AG08396 (cell line): ENCODE measurements at places on chromosomes 3 and 15.
A peak's percentile ranks its signal among the peaks of the same experiment; 100 is the strongest.

DNA sequence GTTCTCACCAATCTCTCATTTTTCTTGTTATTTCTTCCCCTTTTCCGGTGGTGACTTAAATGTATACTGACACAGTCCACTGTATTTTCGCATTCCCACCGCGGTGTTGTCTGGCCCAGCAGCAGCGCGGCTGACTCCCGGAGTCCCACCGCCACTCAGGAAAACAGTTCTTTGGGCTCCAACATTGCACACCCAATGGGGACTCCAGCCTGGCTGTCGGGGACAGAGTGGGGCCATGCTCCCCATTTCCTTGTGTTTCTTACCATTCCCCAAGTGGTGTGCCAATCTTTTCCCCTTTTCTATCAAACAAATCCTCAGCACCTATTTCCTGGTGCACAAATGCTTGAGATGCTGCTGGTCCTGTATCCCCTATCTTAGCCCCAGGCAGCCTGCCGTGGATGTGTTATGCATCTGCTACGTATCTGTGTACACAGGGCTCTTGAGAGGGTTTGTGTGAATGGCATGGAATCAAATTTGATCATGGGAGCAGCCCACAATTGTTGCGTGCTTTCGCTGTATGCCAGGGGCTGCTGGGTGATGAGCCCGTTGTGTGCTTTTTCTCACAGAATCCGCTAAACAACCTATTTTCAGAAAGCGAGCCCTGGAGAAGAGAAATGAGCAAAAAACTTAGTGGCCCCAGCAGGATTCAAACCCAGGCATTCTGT lies 219.1 kb upstream of the RGMA start:
- DNase-seq: no peak

GRCh38 chr15:59367022-59367451 lies 5.6 kb downstream of the MYO1E start:
- no peak for DNase-seq

GRCh38 chr3:87082796-87083440 lies 92.0 kb upstream of the VGLL3 start:
- DNase-seq: peak; percentile 37

GRCh38 chr3:140571836-140572235 lies 106.0 kb upstream of the TRIM42 start:
- DNase-seq: no peak

DNA sequence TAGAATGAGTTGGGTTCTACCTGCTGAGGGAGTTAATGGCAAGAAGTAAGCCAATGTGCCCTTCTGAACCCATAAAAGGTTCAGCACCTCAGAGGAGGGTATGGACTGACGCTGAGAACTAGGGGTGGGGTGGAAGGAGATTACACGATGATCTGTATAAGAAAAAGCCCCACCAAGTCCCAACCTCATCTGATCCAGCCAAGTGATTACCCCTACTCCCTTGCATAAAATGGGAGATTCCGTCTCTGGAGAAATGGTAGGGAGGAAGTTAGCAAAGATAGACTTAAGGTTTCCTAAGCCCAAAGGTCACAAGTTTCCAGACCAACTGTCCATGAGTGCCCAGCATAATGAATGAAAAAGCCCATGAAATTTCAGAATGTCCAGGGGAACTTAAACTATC lies 7.1 kb upstream of the DVL3 start:
- no peak for DNase-seq

- DNase-seq: no peak
Observed at GRCh38 chr3:54634122-54634469, 293.8 kb downstream of the LRTM1 start.

- no peak for DNase-seq
Observed at GRCh38 chr3:151796105-151796680, 17.7 kb upstream of the AADAC start.

GRCh38 chr3:49351521-49352011 lies 6.6 kb downstream of the GPX1 start:
- DNase-seq: peak; percentile 78

DNA sequence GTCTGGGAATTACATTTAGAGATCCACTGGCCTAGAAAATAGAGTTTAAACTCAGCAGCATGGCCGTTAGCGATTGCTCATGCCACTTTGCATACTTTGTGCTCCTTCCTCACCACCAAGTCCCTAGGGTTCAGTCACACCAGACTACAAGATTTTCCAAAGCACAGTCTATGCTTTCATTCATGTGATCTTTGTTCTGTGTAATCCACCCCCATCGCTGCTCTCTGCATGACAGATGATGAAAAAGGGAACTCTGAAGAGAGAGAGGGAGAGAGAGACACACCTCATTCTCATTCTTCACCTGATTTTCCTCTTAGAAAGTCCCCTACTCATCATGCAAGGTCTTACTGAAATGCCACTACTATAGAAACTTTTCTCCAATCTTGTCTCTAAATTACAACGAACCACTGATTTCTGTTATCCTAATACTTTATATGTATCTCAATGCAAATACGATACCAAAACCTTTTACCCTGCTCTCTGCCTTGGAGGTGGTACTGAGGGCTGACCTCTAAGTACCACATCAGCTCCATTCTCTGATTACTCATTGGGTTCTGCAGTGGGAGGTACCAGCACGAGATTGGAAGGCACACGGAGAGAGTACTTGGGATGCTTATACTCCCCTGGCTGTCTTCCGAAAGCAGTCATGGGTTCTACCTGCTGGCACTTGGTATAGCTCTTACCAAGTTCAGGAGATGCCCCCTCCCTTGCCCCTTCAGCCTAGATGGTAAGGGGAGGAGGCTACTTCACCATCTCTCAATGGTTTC lies 1.1 kb upstream of the PARP15 start:
- DNase-seq: no peak

GRCh38 chr15:38042707-38043445 lies 108.4 kb downstream of the TMCO5A start:
- no peak for DNase-seq

- DNase-seq: no peak
Observed at GRCh38 chr3:18489939-18490338, 64.8 kb upstream of the SATB1 start.

- no peak for DNase-seq
Observed at GRCh38 chr15:70588613-70589012, 174.7 kb downstream of the UACA start.

DNA sequence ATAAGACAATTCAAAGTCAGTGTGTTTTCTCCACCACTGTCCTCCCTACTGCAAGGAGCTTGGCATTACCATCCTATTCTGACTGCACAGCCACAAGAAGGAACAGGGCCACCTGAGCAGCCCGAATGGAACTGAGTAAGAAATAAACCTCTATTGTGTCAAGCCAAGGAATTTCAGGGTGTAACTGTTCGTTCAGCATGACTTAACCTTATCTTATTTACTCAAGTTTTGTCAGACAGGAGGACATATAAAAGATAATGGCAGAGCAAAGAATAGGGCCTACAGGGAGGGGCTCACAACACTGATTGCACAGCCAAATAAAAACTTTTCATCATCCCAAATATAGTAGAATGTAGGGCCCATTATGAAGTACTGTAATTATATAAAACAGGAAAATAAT lies 236.1 kb downstream of the NEK10 start:
- DNase-seq: no peak

GRCh38 chr15:52329150-52329549 lies 33.5 kb upstream of the MYO5C start:
- no peak for DNase-seq

DNA sequence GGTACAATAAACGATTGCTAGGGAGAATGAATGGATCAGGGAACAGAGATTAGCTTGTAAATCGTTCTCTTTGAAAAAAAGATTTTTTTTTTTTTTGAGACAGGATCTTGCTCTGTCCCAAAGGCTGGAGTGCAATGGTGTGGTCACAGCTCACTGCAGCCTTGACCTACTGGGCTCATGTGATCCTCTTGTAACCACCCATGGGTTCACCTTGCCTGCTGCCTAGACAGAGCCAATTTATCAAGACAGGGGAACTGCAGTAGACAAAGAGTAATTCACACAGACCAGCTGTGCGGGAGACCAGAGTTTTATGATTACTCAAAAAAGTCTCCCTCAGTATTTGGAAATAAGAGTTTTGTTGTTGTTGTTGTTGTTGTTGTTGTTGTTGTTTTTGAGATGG lies 39.6 kb downstream of the METTL6 start:
- DNase-seq: no peak

GRCh38 chr3:18189282-18190050 lies 235.7 kb downstream of the SATB1 start:
- DNase-seq: peak; percentile 3

DNA sequence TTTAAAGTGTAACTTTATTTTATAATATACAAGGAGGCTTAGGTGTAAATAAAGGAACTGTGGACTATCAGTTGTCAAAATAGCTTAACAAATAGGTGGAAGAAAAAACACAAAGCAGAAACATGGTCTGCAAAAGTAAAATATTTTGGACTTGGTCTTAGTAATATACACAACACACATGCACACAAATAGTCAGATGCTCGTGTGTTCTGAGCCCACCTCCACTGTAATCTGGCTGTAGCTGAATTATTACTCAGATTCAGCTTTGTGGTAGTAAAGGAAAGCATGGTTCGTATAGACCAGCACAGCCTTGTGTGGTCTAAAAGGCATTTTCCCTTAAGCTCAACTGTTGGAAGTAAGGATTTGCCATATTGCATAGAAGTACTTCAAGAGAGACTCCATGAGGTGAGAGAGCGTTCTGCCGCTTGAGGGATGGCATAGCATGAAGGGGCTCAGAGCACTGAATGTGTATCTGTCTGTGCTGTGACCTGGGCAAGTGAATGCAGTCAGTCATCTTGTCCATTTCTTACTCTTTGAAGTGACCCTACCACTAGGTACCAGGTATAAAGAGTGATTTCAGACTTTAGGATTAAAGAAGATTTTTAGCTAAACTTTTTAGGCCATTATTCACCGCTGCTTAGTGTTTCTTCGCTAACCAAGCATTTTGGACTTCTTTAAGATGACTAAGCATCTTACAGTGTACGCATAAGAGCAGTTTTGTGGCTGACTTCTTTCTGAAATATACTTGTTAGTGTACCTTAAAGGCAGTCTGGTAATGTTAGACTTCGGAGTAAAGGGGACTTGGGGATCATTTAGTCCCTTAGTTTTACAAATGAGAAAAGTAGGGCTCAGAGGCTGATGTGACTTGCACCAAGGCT lies 15.2 kb downstream of the TPM1 start:
- no peak for DNase-seq

- no peak for DNase-seq
Observed at GRCh38 chr3:29026286-29026685, 254.6 kb upstream of the RBMS3 start.

GRCh38 chr3:112503304-112503972 lies 4.2 kb upstream of the BTLA start:
- DNase-seq: no peak

DNA sequence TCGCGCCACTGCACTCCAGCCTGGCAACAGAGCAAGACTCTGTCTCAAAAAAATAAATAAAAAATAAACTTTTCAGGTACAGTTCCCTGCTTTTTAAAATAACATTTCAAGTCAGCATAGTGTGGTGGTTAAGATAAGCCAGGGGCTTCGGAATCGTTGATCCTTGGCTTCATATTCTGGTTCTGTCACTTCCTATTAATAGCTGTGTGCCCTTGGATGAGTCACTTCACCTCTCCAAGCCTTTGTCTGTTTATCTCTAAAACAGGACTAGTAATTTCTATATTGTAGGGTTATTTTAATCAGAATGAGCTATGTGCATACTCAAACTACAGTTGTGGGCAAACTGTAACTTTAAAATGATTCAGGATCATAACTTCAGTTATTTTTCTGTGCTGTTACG lies 53.8 kb upstream of the SENP5 start:
- no peak for DNase-seq

DNA sequence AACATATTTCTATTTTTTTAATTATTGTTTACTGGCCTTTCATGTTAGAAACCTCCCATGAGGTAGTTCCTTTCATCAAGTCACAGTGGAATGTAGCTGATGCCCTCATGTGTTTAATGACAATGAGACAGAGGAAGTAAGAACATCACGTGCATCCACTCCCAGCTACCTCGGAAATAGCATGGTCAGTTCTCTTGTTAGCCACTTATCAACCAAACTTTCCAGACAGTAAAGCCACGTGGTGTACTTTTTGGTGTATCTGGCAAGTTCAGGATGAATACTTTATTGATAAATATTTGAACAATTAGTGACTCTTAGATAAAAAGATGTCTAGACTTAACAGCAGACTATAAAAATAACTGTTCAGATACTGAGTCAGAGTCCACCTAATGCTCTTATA lies 781.7 kb downstream of the MECOM start:
- DNase-seq: no peak

DNA sequence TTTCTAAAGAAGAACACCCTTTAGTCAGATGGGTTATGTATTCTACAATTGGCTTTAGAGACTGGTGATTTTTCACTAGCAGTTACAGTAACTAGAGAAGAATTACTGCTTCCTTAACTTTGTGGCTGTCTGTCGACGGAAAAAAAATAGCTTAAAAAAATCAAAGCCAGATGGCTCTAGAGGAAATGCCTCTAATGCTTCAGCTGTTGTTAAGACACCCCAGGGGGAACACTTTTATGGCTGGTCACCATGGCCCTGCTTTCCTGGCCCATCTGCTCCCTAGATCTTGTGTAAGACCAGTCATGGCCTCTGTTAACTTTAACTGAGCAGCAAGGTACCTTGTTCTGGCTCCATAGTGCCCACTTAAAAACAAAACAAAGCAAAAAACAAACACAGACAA lies 198.6 kb upstream of the PLSCR5 start:
- DNase-seq: peak; percentile 29

- DNase-seq: no peak
Observed at GRCh38 chr3:7215706-7216105, 354.8 kb downstream of the GRM7 start.

DNA sequence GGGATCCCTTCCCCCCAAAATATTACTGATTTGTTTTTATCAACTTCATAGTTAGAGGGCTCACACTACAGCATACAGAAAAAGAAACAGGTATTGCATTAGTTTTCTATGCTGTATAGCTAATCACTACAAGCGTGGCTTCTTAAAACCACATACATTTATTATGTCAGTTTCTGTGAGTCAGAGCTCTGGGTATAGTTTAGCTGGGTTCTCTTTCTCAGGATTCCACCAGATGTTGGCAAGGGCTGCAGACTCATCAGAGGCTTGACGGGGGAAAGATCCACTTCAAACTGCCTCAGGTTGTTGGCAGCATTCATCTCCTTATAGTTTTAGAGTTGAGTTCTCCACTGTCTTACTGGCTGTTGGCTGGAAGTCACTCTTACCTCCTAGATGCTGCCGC lies 328.0 kb downstream of the NLGN1 start:
- no peak for DNase-seq

GRCh38 chr3:185721970-185722369 lies 102.9 kb downstream of the IGF2BP2 start:
- DNase-seq: no peak

DNA sequence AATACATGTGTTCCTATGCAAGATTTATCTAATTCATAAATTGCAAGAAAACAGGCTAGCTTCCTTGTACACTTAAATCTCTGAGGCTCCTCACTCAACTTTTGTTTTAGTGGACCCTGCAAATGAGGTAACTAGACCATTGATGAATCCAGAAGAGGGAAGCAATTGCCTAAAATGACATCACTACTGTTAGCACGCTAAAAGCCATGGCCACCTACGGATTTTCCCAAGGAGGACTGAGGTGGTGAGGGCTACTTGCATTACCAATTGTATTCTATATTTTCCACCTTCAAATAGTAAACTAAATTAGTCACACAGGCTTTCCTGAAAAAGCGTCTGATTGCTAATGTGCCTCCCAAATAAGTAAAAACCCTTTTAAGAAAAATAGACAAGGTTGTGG lies 140.7 kb downstream of the GADL1 start:
- DNase-seq: no peak
